Stimulated activated CD4-positive, alpha-beta T cell treated with anti-CD3 and anti-CD28 coated beads, TNF-alpha, amount 100 ng/mL, for 4 hours (primary cell): ENCODE measurements at places on chromosomes 16 and 17.

- DNase-seq, result no peak
These were observed 23.9 kb downstream of the RHBDL3 start for GRCh38 chr17:32289471-32290070.

- DNase-seq, result no peak
These were observed at the start of gene ARHGDIA for GRCh38 chr17:81870981-81871386. Gene ARHGDIA (minus strand): TSS chr17:81871337. CDS start chr17:81869930, 1,407 bp downstream.

- DNase-seq, result peak; percentile 58
These were observed 39.4 kb upstream of the RAI1 start for GRCh38 chr17:17641621-17642409.

DNA sequence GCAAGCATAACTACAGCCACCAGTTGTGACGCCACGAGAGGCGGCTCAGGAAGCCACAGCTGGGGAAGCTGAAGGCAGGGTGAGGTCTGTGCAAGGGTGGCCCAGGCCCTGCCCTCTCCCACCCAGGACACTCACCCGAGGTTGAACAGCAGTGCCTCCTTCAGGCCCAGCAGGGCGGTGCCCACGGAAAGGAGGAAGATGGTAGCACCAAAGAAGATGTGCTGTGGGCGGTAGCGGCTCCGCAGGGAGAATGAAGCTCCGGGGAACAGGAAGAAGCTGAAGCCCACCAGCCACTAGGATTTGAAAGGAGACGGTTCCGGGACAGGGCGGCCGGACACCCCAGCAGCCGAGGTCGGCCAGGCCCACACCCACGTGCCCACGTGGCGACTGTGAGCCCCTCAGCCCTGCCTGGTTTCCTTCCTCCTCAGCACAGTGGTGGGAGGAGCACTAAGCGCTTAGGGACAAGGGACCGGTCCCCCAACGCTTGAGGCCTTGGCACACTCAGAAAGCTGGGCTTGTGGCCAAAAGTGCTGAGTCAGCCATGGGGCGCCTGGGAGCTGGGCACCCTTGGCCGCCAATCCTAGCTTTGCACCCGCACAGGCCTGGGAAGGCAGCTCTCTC, 11.0 kb downstream of the CYB561 start:
- no peak for DNase-seq

GRCh38 chr16:89113661-89114060, 20.0 kb downstream of the ACSF3 start:
- DNase-seq, result no peak

- no peak for DNase-seq
These were observed 3.8 kb upstream of the ZNF764 start for GRCh38 chr16:30562021-30562420.

- DNase-seq, result peak; percentile 49
These were observed 3.5 kb upstream of the CES4A start for GRCh38 chr16:66984892-66985311.

GRCh38 chr17:56995766-56996165, 17.8 kb downstream of the SCPEP1 start:
- DNase-seq, result no peak

- DNase-seq, result no peak
These were observed 2.5 kb downstream of the ELP5 start for GRCh38 chr17:7254511-7254910.

DNA sequence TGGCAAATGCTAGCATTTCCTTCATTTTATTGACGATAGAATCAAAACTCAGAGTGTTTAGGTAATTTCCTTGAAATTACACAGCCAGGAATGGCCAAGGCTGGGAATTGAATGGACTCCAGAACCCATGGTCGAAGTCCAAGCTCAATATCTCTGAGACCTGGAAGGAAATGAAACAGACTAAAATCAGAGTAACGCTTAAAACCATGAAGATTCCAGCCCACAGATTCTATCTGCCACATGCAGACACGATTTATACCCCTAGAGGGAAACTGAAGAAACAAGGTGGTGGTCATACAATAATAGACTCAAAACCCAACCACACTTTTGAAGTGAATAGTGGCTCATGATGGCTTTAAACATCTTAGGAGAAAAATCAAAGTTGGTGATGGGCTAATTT, 95.6 kb downstream of the PRKCA start:
- no peak for DNase-seq
